Left lung (tissue), 14 donors: ENCODE measurements at places on chromosomes 4 and X. TPM values are rescaled to one million over a fixed set of nuclear protein-coding genes. Genes with fewer than 3 reads are reported as not detected.
A peak's percentile ranks its signal among the peaks of the same experiment; 100 is the strongest.

Gene LRIT3
- total RNA-seq, result 0.18 TPM

Gene SCD5
- 30.0 TPM for total RNA-seq

Gene NPY1R
- 1.8 TPM for total RNA-seq

Gene CDS1
- 22.4 TPM for total RNA-seq

- DNase-seq, result no peak
Observed at GRCh38 chrX:27008486-27008885, 454.7 kb downstream of the PPP4R3C start.

- no peak for DNase-seq
Observed at GRCh38 chrX:7027071-7027470, 120.4 kb upstream of the STS start.

GRCh38 chr4:88979276-88979675 is 77.7 kb downstream of the FAM13A start:
- no peak for DNase-seq

GRCh38 chr4:76822303-76822702 is 75.6 kb downstream of the SOWAHB start:
- DNase-seq, result no peak

DNA sequence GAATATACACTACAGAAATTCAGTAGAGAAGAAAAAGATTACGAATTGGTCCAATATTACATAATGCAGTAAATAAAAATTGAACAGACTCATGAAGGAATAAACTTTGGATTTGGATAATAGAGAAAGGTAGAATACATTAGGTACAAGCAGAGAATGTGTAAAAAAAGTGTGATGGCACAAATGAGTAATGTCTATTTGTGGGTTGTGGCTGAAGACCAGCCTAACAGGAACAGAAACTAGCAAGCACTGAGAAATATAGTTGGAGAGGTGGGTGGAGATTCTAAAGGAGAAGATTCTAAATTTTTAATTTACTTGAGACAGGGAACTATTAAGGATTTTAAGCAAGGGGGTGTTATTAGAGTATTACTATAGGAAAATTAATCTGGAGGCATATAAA is 15.2 kb upstream of the CLOCK start:
- no peak for DNase-seq

DNA sequence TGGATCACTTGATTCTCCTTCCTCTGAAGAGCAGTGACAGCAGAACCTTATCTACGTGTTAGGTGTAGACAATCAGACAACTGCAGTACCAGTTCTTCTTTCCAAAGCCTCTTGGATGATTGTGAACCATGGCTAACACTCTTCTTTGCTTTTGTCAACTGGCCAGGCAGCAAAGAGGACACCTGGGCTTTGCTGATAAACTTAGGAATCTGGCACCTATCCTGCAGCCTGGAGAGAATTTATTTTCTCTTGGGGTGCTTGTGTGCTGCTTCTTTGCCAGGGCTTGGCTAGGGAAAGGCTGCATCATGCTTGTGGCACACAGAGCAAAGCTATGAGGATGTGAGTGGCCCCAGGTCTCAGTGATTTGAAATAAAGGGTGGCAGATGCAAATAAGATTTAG is 77.4 kb downstream of the ANAPC4 start:
- no peak for DNase-seq

- no peak for DNase-seq
Observed at GRCh38 chrX:109351557-109351956, 130.3 kb downstream of the GUCY2F start.

DNA sequence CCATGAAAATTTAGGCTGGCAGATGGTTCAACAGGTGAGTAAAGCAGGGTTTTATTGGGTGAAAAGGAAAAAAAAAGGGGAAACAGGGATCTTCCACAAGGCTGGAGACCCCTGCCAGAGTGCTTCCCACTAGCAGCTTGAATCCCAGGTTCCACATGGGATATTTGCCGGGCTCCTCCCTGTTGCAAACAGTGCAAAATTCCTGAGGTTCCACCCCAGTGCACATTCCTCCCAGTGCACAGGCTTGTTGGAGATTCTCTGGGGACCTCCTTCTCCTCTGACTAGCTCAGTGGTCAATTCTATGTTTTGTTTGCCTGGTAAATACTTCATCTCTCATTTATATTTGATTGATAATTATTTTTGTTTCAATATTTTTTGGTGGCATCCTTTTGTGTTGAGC is 66.4 kb upstream of the UGT2B15 start:
- DNase-seq, result no peak

DNA sequence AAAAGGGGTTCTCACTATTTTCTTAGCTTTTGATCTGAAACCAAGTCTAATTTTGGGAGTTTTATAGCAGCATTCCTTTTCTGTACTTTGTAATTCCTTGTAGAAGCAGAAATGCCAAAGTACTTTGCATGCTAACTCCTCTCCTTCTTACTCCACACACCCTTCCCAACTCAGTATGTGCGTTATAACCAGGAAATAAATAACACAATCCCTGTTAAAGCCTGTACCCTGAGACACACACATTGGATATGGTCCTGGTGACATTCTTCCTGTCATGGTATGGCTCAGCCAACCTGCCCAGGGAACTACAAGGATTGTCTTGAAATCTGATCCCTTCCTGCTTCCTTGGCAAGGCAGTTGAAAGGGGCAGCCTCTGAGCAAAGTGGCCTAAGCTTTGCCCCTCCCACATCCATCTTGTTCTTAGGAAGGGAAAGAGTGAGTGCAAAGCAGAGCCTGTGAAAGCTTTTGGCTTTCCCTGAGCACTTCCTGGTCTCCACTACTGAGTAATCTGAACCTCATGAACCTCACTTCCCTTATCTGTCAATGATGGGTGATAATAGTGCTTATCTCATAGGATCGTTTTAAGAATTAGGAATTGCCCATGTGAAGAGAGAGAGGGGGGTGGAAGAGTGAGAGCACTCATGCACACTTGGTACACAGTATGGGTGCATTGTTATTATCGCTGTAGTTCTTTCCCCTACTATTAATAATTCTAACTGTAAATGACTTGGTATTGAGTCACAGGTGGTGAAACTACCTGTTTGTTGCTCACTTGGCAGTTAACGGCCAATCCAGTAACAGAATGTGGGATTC is 109.3 kb downstream of the AFF2 start:
- no peak for DNase-seq

DNA sequence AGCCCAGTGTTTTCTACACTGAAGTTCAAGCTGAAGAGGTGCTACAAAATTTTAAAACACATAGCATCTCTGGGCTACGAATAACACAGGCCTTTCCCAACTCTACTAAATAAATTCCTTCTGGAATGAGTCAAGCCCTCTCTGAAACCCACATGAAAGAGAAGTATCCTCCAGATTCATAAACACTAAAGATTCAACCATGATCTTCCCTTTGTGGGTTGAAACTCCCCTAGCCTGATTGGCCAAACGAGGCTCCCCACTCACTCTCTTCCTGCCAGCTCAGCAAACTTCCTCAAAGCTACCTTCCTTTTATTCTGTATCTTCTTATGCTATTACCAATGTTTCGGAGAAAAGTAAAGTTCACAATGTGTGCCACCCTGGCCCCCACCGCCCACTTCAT is 95.4 kb downstream of the NKX6-1 start:
- DNase-seq, result no peak

DNA sequence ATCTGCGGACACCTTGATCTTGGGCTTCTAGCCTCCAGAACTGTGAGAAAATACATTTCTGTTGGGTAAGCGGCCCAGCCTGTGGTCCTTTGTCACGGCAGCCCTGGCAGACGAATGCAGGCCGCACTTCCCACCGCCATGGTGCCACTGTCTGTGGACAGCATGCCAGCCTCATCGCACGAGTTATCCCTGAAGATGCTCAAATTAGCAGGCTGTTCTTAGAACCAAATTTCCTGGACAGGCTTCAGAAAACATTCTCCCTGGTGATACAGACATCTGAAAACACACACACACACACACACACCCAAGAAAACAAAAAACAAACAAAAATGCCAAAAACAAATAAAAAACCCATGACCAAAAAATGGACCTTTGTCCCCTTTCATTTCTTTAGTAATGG is 343.5 kb upstream of the GATB start:
- no peak for DNase-seq

- no peak for DNase-seq
Observed at GRCh38 chrX:72208126-72208800, 26.7 kb downstream of the PIN4 start.

- no peak for DNase-seq
Observed at GRCh38 chr4:123380728-123381716, 15.6 kb upstream of the SPRY1 start.

GRCh38 chr4:30989508-30989907 is 269.3 kb downstream of the PCDH7 start:
- no peak for DNase-seq

DNA sequence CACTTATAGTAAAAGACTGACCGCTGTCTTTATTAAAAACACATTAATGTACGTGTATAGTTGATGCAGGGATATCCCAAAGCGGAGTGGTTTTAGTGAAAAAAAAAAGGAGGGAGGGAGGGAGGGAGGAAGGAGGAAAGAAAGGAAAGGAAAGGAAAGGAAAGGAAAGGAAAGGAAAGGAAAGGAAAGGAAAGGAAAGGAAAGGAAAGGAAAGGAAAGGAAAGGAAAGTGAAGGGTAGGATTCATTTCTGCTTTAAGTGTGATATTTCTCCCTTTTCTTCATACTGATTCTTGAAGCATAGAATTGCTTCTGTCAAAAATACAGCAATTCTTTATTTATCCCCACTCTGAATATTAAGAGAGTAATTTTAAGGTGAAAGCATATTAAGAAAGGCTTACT is 504.9 kb downstream of the PPP4R3C start:
- no peak for DNase-seq

DNA sequence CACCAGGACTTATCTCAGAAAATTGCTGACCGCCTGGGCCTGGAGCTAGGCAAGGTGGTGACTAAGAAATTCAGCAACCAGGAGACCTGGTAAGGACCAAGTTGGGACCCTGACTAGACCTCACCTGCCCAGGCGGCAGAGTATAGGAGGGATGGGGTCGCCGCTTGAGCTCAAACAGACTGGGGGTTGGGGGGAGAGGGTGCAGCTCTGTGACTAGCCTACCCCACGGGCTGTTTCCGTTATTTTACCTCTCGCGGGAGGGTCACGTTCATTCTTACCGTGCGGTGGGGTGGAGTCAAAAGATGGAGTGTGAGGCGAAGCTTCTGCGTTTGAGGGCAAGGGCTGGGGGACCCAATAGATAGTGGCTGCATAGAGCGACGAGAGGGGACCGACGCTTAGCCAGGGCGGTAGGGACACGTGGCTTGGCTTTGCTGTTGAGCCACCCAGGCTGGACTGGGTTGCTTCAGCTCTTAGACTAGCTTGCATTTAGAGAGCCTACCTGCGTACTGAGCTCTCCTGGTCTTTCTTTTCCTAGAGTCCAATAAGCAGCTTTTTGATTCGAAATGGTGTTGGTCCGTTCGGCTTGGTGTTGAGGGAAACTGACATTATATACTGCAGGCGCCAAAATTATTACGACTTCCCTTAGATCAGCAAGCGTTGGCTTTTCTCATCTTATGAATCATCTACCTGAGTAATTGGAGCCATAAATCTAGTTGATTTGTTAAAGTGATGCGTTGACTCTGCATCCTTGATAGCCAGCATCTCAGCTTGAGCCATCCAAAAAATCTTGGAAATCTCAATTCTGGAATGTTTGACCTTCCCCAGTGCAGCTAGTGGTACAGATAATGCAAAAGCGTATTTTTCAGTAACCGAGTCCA is 591 bp downstream of the PRPS1 start:
- peak; percentile 34 for DNase-seq

DNA sequence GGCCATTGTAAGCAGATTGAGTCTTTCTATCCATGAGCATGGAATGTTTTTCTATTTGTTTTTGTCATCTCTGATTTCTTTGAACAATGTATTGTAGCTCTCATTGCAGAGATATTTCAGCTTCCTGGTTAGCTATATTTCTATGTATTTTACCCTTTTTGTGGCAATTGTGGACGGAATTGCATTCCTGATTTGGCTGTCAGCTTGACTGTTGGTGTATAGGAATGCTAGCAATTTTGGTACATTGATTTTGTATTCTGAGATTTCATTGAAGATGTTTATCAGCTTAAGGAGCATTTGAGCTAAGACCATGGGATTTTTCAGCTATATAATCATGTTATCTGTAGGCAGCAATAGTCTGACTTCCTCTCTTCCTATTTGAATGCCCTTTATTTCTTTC is 154.6 kb downstream of the GUCY2F start:
- DNase-seq, result no peak

GRCh38 chr4:20338841-20339240 is 87.1 kb downstream of the SLIT2 start:
- no peak for DNase-seq

DNA sequence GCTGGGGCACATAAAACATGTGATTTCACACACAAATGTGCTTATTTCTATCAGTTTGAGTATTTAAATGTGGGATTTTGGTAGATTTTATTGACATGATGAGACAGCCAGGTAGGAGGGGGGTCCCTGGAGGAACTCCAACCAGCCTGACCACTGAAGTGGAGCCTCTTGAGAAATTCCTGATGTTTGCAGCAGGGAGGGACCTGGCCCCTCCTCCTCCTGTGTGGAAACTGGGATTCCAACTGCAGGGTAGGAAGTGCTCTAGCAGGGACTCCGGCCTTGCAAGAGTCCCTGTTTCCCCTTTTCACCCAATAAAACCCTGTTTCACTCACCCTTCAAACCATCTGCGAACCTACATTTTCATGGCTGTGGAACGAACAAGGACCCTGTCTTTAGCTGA is 2224.0 kb upstream of the AGA start:
- DNase-seq, result no peak

DNA sequence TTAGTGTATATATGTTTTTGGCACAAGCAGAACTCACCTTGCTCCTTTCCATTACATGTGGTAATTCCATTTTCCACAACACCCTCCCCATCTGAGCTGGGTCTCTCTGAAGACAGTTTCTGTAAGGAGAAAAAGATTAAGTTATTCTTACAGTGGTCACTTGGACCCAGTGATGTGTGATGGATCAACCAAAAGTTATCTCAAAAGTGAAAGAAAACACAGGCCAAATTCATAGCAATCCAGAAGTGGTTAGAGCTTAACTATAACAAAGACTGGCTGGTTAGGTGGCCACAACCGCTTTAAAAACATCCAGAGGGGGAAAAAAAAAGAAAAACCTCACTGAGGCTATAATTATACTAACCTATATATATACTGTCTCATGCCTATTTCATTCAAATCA is 123.7 kb downstream of the AFAP1 start:
- no peak for DNase-seq

- no peak for DNase-seq
Observed at GRCh38 chr4:12875640-12876243, 608.4 kb downstream of the RAB28 start.

DNA sequence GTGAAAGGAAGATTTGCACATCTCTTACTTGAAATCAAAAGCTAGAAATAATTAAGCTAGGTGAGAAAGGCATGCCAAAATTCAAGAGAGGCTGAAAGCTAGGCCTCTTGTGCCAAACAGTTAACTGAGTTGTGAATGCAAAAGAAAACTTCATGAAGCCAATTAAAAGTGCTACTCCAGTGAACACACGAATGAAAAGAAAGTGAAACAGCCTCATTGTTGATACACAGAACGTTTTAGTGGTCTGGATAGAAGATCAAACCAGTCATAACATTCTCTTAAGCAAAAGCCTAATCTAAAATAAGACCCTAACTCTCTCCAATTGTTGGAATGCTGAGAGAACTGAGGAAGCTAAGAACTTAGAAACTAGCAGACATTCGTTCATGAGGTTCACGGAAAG is 122.3 kb downstream of the UNC5C start:
- DNase-seq, result no peak

- no peak for DNase-seq
Observed at GRCh38 chrX:110384490-110384889, 25.8 kb downstream of the RTL9 start.

- DNase-seq, result no peak
Observed at GRCh38 chr4:172514801-172515200, 653.8 kb upstream of the GALNT7 start.
